Activated naive CD8-positive, alpha-beta T cell treated with anti-CD3 and anti-CD28 coated beads, Interleukin-2, amount 10 ng/mL, durations not matched to agents 7 days and 5 days (primary cell): ENCODE measurements at places on chromosomes 7 and 10. TPM values are rescaled to one million over a fixed set of nuclear protein-coding genes. Genes with fewer than 3 reads are reported as not detected.
A peak's percentile ranks its signal among the peaks of the same experiment; 100 is the strongest.

DNA sequence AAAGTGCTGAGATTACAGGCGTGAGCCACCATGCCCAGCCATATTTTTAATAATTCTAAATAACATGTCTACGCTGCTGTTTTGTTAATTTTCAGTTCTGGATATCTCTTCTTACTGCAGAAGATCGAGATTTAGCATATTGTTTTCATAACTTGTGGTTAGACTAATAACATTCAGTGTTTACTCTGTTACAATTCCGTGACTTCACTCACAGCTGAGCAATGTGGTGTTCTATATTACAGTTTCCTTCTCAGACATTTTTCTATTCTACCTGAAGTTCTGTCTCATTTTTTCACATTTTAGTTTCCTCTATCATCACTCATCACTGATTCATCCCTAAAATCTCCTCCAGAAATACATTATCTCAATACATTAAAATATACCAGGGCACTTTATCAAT lies 10.9 kb downstream of the RNF32 start:
- H3K4me3 ChIP-seq = no peak overlapping the region
- DNase-seq = no peak
- no peaks in the 10 kb centered on the region for H3K36me3 ChIP-seq
- H3K4me1 ChIP-seq = peaks cover 10% of the 10 kb centered on the region
- no peak overlapping the region for H3K27ac ChIP-seq

DNA sequence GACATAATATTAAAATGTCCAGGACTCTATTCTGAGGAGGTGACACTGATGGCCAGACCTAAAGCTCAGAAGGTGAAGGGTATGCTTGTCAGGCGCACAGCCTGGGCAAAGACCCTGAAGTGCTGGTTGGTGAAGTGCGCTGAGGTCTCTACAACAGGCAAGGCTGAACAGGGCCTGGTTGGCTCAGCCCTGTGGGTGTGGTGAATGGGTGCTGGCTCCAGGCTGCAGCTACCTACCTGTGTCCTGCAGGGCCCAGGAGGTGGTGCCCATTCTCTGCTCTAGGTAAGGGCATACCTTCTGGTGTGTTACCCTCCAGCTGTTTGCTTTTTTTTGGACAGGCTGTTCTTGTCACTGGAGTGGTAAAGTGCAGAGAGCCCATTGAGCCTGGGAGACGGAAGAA lies 85.1 kb downstream of the RAMP3 start:
- no peak for DNase-seq
- H3K36me3 ChIP-seq = peaks cover 2% of the 10 kb centered on the region
- peaks cover 9% of the 10 kb centered on the region for H3K4me1 ChIP-seq
- H3K27ac ChIP-seq = no peak overlapping the region
- H3K4me3 ChIP-seq = no peak overlapping the region
- H3K27me3 ChIP-seq = peaks cover 43% of the 10 kb centered on the region

DNA sequence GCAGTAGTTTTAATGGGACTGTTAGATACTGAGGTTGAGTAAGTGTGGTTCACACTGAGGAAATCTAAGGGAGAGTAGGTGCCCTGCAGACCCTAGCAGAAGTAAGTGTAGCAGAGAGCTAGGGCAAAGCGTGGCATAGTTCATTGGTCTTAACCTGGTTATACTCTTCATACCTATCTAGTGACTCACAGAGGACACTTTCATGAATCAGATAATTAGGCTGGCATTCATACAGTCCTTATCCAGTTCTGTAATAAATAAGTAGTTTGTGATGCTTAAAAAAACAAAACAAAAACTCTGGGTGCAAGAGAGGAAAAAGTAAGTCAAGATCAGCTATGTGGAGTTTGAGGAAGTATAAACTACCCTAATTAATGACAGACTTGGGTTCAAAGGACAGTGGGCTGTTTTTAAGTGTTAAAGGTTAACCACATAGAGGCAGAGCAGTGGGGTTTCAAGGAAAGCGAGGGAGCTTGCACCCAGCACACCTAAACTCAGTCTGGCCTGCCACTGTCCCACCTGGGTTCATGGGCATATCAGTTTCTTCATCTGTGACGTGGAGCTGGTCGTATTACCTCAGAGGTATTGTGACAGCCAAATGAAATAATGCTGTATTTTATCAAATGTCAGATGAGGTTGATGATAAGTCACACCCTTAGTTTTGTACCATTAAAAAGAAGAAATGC lies 27.1 kb downstream of the LMTK2 start:
- no peak for DNase-seq
- no peak overlapping the region for H3K27ac ChIP-seq
- peaks cover 49% of the 10 kb centered on the region for H3K27me3 ChIP-seq
- peaks cover 27% of the 10 kb centered on the region for H3K4me1 ChIP-seq
- H3K36me3 ChIP-seq = peaks cover 8% of the 10 kb centered on the region

- no peak overlapping the region for H3K27ac ChIP-seq
- H3K4me1 ChIP-seq = no peaks in the 10 kb centered on the region
- H3K4me3 ChIP-seq = no peak overlapping the region
- no peak for DNase-seq
Measured at GRCh38 chr7:85172530-85172941, 14.3 kb downstream of the SEMA3D start.

DNA sequence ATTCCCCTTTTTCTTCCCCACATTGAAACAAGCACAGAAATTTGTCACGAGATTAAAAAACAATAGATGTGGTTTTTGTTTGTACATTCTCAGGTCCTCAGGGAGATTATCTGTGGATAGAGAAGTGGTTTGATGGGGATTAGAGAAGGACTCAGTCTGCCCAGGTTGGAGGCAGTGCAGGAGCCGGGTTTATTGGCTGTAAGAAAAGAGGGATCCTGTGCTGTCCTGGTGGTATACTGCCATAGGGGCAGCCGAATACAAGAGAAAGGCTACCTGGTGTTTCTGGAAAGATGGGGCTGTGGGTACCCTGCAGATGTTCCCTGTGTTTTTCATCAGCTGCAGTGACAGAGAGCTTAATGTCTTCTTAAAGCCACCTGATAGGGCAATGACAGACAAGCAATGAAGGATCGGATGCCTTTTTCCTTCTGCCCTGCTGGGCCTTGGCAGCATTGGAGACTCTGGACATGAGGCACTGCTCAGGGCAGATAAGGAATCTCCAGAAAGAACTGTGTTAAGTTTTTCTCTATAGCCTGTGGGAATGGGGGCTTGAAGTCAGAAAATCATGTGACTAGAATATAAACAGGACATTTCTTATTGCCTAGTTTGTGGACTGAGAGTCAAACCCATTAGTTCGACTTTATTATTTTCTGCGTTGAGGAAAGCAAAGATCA lies 18.1 kb upstream of the GPR141 start:
- H3K4me3 ChIP-seq = no peak overlapping the region
- no peak overlapping the region for H3K27ac ChIP-seq
- H3K4me1 ChIP-seq = peaks cover 2% of the 10 kb centered on the region

DNA sequence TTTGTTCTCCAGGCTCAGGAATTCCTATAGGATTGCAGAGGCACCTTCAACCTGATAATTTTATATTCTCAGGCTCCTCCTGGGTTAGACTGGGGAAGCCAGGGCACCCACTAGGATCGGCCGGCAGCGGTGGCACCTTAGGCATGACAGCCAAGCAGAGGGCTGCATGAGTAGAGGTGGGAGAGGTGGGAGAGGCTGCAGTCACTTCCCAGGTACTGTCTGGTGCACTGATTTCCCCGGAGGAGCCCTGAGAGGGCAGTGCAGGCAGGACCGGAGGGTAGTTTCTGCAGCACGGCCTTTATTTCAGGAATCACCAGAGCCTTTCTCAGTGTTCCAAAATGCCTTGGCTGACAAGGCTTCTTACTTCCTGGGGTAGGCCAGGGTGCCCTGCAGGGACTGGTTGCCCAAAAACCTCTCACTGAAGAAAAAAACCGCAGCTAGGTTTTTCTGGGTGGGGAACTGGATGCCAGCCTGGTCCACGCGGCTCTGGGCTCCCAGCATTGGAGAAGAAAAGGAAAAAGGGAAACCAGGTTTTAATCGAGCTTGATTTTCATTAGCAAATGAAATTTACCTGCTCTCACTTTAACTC lies 3.6 kb upstream of the HOXA13 start:
- no peak overlapping the region for H3K27ac ChIP-seq
- peaks cover 22% of the 10 kb centered on the region for H3K4me1 ChIP-seq
- H3K36me3 ChIP-seq = peaks cover 2% of the 10 kb centered on the region

DNA sequence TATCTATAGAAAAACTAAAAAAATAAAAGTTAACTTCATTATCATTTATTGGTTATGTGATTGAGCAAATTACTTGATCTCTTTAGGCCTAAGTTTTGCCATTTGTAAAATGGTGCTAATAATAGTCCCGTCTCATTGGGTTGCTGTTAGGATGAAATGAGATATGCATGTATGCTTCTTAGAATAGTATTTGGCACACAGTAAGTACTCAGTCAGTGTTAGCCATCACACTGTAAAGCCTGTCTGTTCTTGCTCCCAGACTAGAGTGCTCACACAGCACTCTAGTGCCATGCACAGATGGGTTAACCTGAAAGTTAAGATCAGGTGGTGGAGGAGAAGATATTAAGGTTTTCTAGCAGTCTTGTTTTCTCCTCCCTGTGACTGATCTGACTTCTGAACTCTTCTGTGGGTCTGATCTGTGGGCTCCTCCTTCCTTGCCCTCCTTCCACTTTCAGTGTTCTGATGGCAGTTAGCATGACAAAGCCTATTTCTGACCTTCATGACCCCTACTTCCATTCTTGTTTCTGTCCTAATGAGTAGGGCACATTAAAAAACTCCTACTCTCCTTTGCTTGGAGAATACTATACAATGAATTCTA lies 167.5 kb downstream of the RNLS start:
- DNase-seq = no peak
- H3K4me3 ChIP-seq = no peak overlapping the region
- peaks cover 1% of the 10 kb centered on the region for H3K36me3 ChIP-seq
- H3K27me3 ChIP-seq = no peaks in the 10 kb centered on the region
- no peak overlapping the region for H3K27ac ChIP-seq
- peaks cover 14% of the 10 kb centered on the region for H3K4me1 ChIP-seq

- H3K4me1 ChIP-seq = no peaks in the 10 kb centered on the region
- no peak for DNase-seq
- no peaks in the 10 kb centered on the region for H3K36me3 ChIP-seq
- H3K27me3 ChIP-seq = no peaks in the 10 kb centered on the region
- no peak overlapping the region for H3K4me3 ChIP-seq
Measured at GRCh38 chr7:133501771-133502170, 248.9 kb downstream of the EXOC4 start.

DNA sequence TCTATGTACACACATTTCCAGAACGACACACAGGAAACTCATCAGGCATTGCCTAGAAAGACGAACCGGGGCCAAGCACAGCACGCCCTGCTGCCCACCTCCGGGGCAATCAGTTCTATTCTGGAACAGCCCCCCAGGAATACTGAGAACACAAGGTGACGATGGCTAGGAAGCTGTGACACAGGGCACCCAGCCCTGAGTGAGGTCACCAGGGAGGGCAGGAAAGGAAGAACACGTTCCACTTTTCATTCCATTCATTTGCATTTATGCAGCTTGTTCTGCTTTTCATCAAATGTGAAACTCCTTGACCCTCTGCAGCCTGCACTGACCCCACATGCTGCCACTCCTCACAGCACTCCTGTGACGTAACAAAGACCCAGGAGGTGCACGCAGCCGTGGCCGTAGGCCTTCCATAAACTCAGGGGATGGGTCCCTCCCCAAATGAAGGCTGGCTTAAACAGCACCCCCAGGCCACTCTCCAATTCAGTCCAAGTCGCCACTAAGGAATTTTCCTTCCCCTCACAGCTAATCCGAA lies 28.9 kb downstream of the MAD1L1 start:
- H3K27me3 ChIP-seq = no peaks in the 10 kb centered on the region
- peak; percentile 11 for DNase-seq
- H3K4me3 ChIP-seq = no peak overlapping the region
- no peak overlapping the region for H3K27ac ChIP-seq
- H3K4me1 ChIP-seq = no peaks in the 10 kb centered on the region
- H3K36me3 ChIP-seq = peaks cover 1% of the 10 kb centered on the region

DNA sequence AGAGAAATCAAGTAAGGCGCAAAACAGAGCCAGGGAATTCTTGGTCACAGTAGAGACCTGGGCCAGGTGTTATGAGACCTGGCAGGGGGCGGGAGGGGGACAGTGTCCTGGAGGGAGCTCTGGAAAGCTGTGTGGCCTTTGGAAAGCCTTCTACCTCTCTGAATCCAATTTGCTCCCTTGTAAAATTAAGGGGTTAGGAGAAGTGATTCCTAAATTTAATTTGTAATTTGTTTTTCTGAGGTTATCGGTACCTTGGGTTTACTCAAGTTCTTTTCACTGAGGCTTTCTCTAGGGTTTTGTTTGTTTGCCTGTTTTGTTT lies 920.8 kb downstream of the TYW1 start:
- DNase-seq = no peak
- H3K27ac ChIP-seq = no peak overlapping the region
- peaks cover 3% of the 10 kb centered on the region for H3K4me1 ChIP-seq
- H3K27me3 ChIP-seq = no peaks in the 10 kb centered on the region
- no peak overlapping the region for H3K4me3 ChIP-seq

DNA sequence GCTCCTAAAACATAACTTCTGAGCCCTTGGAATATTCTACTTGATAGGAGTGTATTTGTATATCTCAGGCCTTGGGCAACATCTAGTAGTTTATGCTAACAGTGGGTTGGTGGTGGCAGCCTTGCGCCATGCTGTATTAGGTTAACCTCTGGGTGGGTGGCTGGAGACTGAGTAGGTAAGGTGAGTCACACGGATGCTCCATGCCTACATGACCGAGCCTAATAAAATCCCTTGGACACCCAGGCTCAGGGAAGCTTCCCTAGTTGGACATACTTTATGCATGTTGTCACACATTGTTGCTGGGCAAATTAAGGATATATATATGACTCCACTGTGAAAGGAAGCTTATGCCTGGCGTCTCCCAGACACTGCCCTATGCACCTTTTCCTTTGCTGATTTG lies 6.0 kb upstream of the DAGLB start:
- H3K27ac ChIP-seq = no peak overlapping the region
- H3K36me3 ChIP-seq = no peaks in the 10 kb centered on the region
- no peaks in the 10 kb centered on the region for H3K27me3 ChIP-seq
- no peak overlapping the region for H3K4me3 ChIP-seq
- peaks cover 2% of the 10 kb centered on the region for H3K4me1 ChIP-seq

DNA sequence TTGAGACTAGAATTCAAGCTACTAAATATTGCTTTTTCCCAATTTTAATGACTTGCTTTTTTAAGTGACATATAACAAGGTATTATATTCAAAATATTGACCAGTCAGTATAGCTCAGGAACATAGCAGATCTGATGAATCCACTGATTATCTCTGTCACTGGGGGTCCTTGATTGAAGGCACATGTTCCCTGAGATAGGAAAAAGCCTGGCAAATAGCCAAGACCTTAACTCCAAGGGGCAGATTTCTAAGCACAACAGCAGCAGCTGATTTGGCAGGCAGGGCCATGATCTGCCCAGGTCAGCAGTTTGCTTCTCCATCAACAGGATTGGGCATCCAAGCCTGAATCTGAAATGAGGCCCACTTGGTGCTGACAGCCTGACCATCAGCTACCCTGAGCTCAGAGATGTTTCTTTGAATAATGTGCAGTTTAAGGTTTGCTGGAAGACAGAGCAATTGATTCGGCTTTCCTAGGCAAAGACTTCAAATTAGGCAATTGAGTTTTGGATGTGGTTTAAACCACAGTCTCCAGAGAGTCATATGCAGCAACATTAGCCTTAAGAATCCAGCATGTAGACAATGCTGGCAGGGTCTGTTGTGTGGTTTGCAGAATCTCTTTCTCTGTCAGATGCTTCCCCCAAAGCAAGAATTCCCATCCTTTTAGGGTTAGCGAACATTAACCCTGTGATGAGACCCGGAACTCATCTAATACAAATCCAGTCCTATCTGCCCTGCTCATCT lies 352.6 kb downstream of the ADRA2A start:
- no peak overlapping the region for H3K4me3 ChIP-seq
- no peaks in the 10 kb centered on the region for H3K27me3 ChIP-seq
- no peak overlapping the region for H3K27ac ChIP-seq
- no peak for DNase-seq

VAX1 gene
- not detected for total RNA-seq

CRTAC1 gene
- not detected for total RNA-seq

EMX2 gene
- total RNA-seq = not detected

SLC13A1 gene
- total RNA-seq = not detected

NODAL gene
- not detected for total RNA-seq

TMEM273 gene
- total RNA-seq = 12.3 TPM
